MCF 10A (cell line): ENCODE measurements at places on chromosomes 1 and 21. TPM values are rescaled to one million over a fixed set of nuclear protein-coding genes. Genes with fewer than 3 reads are reported as not detected.

The PRAMEF26 gene
- total RNA-seq, result not detected in 2 replicates

The TP73 gene
- 0.37 and 0.82 TPM in 2 replicates for total RNA-seq

The GPR37L1 gene
- total RNA-seq, result not detected in 2 replicates

The S100A2 gene
- 5,064 and 5,163 TPM in 2 replicates for total RNA-seq

The CENPL gene
- 14.1 and 24.5 TPM in 2 replicates for total RNA-seq

The CAMK2N1 gene
- total RNA-seq, result 4.9 and 9.7 TPM in 2 replicates

The TSSK3 gene
- total RNA-seq, result 2.0 and 2.3 TPM in 2 replicates

The TNFSF4 gene
- total RNA-seq, result 0.23 and 0.74 TPM in 2 replicates

The KCNK2 gene
- total RNA-seq, result 2.9 and 5.7 TPM in 2 replicates

The REN gene
- total RNA-seq, result not detected in 2 replicates

The SYT14 gene
- 0.79 and 1.4 TPM in 2 replicates for total RNA-seq

The CRNN gene
- total RNA-seq, result not detected in 2 replicates

The PLA2G2C gene
- not detected in 2 replicates for total RNA-seq

The KDM5B gene
- total RNA-seq, result 180 and 203 TPM in 2 replicates

DNA sequence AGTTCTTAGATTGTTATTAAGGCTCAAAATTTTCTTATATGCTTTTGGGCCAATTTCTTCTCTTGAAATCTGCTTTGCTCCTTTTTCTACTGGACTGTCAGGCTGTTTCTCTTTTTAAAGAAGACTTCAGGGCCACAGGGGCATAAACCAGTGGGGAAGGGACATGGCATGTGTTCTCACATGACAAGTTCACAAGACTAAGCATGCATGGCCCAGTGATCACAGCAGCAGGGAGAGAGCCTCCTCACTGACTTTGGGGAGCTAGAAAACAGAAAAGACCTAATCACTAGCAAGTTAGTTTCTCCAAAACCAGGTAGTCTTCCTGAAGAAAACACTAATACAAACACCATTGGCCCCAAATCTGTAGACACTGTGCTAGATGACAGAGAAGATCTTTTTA is 64.8 kb downstream of the RAB3GAP2 start:
- H3K27me3 ChIP-seq, result no peaks in the 10 kb centered on the region
- no peak overlapping the region for H3K4me3 ChIP-seq

DNA sequence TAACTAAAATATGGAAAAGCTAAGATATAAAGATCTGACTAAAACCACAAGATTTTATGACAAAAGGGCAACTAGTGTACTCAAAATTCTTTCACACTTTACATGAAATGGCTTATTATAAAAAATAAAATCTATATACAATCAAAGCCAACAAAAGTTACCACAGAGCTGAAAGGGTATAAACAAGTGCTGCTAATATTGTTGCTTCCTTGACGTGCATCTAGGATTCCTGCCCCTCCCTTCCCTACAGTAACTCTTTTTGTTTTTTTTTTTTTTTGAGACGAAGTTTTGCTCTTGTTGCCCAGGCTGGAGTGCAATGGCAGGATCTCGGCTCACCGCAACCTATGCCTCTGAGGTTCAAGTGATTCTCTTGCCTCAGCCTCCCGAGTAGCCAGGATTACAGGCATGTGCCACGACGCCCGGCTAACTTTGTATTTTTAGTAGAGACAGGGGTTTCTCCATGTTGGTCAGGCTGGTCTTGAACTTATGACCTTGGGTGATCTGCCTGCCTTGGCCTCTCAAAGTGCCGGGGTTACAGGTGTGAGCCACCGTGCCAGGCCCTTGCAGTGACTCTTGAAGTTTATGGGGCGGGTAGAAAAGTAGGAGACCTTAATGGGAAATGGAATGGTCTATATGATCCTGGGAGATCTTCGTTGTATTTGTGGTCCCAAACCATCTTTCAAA is 4.5 kb downstream of the SRSF4 start:
- no peak for DNase-seq
- peaks cover 47% of the 10 kb centered on the region for H3K36me3 ChIP-seq
- H3K4me3 ChIP-seq, result peak overlapping the region; percentile 12
- H3K27ac ChIP-seq, result peak overlapping the region; percentile 61

GRCh38 chr1:243269461-243269801 is 13.6 kb downstream of the SDCCAG8 start:
- no peaks in the 10 kb centered on the region for H3K27me3 ChIP-seq
- no peak overlapping the region for H3K4me3 ChIP-seq
- no peak for DNase-seq
- H3K27ac ChIP-seq, result peak overlapping the region; percentile 40

GRCh38 chr1:24717887-24718650 is 27.2 kb upstream of the CLIC4 start:
- H3K27me3 ChIP-seq, result no peaks in the 10 kb centered on the region
- no peak overlapping the region for H3K4me3 ChIP-seq
- H3K27ac ChIP-seq, result peak overlapping the region; percentile 49
- H3K36me3 ChIP-seq, result peaks cover 7% of the 10 kb centered on the region
- H3K4me1 ChIP-seq, result peaks cover 11% of the 10 kb centered on the region

GRCh38 chr1:117051224-117052064 is 8.7 kb upstream of the TTF2 start:
- H3K4me1 ChIP-seq, result peaks cover 12% of the 10 kb centered on the region
- no peak for DNase-seq
- no peaks in the 10 kb centered on the region for H3K27me3 ChIP-seq
- H3K36me3 ChIP-seq, result peaks cover 4% of the 10 kb centered on the region
- H3K27ac ChIP-seq, result peak overlapping the region; percentile 65

GRCh38 chr21:26597031-26597430 is 23.9 kb upstream of the CYYR1 start:
- H3K4me3 ChIP-seq, result no peak overlapping the region
- no peaks in the 10 kb centered on the region for H3K4me1 ChIP-seq
- no peaks in the 10 kb centered on the region for H3K36me3 ChIP-seq
- no peaks in the 10 kb centered on the region for H3K27me3 ChIP-seq

GRCh38 chr1:167825419-167826079 is 88.4 kb downstream of the ADCY10 start:
- DNase-seq, result no peak
- no peaks in the 10 kb centered on the region for H3K27me3 ChIP-seq
- H3K36me3 ChIP-seq, result no peaks in the 10 kb centered on the region
- no peak overlapping the region for H3K4me3 ChIP-seq
- H3K27ac ChIP-seq, result no peak overlapping the region
- peaks cover 22% of the 10 kb centered on the region for H3K4me1 ChIP-seq

GRCh38 chr1:26361605-26362122 is 7.7 kb upstream of the CRYBG2 start:
- H3K27me3 ChIP-seq, result no peaks in the 10 kb centered on the region
- H3K27ac ChIP-seq, result no peak overlapping the region
- H3K4me3 ChIP-seq, result no peak overlapping the region
- peaks cover 30% of the 10 kb centered on the region for H3K4me1 ChIP-seq
- H3K36me3 ChIP-seq, result no peaks in the 10 kb centered on the region

GRCh38 chr21:26471099-26471471 is 102.0 kb downstream of the CYYR1 start:
- H3K36me3 ChIP-seq, result no peaks in the 10 kb centered on the region
- H3K4me3 ChIP-seq, result no peak overlapping the region
- H3K27me3 ChIP-seq, result no peaks in the 10 kb centered on the region
- peaks cover 12% of the 10 kb centered on the region for H3K4me1 ChIP-seq

DNA sequence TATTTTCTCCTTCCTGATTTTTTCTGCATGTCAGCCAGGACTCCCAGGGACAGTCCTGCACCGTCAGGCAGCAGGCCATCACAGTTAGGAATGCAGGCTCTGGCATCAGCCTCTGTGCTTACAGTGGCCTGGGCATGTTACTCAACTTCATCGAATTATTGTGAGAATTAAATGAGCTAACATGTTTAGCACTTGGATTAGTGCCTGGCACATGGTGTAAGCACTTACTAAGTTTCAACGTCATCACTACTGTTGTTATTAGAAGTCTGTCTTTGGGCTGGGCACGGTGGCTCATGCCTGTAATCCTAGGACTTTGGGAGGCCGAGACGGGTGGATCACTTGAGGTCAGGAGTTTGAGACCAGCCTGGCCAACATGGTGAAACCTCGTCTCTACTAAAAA is 45.1 kb downstream of the SCCPDH start:
- H3K36me3 ChIP-seq, result peaks cover 15% of the 10 kb centered on the region
- DNase-seq, result peak; percentile 99
- H3K27ac ChIP-seq, result peak overlapping the region; percentile 92
- no peaks in the 10 kb centered on the region for H3K27me3 ChIP-seq

DNA sequence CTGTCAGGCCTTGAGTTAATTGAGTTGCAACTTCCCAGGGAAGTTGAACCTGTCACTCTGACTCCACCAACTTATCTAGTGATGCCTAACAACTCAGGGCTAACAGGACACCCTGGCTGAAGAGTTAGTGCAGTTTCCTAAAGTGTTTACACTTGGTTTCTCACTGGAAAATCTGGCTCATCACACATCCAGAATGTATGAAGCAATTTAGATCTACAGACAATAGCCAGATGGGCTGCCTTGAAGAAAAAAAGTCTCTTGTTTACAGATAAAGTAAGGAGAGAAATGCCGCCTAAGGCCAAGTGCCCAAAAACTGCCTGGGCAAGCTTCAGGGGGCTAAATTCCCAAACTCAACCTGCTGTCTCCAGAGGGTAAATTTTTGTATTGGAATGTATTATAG is 446.3 kb upstream of the NCAM2 start:
- DNase-seq, result no peak
- no peaks in the 10 kb centered on the region for H3K27me3 ChIP-seq
- H3K36me3 ChIP-seq, result no peaks in the 10 kb centered on the region

GRCh38 chr1:54160351-54160750 is 7.6 kb upstream of the CDCP2 start:
- H3K27ac ChIP-seq, result no peak overlapping the region
- H3K4me3 ChIP-seq, result no peak overlapping the region
- H3K27me3 ChIP-seq, result no peaks in the 10 kb centered on the region
- no peaks in the 10 kb centered on the region for H3K36me3 ChIP-seq
- no peak for DNase-seq

DNA sequence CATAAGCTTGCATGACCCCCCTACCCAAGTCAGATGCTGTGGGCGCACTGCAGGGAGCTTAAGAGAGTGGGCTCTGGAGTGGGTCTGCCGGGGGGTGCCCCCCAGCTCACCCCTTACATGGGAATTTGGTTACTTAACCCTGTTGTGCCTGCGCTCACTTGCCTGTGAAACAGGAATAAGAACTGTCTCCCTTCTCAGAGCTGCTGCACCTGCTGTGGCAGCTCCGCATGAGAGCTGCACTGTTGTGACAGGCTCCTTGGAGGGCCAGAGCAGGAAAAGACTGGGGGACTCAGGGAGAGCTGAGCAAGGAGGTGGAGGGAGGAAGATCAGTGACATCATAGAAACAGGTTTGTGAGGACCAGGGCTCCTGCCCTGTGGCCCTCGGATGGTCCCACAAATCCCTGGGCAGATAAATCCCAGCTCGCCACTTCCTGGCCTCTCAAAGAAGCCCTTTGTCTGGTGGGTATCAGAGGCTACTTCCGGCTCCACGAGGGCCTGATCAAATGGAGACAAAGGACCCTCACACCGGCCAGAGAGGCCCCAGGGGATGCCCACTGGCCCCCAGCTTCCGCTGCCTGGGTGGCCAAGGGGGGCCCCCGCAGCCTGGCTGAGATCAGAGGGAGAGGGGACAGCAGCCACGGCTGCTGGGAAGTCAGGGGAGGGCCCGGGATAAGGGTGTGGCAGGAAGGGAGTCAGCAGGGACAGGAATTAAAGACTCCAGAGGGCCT is 28.9 kb upstream of the LAPTM5 start:
- peaks cover 72% of the 10 kb centered on the region for H3K4me1 ChIP-seq
- H3K36me3 ChIP-seq, result peaks cover 46% of the 10 kb centered on the region
- H3K4me3 ChIP-seq, result peak overlapping the region; percentile 99
- DNase-seq, result peak; percentile 66
- peak overlapping the region; percentile 100 for H3K27ac ChIP-seq
- no peaks in the 10 kb centered on the region for H3K27me3 ChIP-seq

DNA sequence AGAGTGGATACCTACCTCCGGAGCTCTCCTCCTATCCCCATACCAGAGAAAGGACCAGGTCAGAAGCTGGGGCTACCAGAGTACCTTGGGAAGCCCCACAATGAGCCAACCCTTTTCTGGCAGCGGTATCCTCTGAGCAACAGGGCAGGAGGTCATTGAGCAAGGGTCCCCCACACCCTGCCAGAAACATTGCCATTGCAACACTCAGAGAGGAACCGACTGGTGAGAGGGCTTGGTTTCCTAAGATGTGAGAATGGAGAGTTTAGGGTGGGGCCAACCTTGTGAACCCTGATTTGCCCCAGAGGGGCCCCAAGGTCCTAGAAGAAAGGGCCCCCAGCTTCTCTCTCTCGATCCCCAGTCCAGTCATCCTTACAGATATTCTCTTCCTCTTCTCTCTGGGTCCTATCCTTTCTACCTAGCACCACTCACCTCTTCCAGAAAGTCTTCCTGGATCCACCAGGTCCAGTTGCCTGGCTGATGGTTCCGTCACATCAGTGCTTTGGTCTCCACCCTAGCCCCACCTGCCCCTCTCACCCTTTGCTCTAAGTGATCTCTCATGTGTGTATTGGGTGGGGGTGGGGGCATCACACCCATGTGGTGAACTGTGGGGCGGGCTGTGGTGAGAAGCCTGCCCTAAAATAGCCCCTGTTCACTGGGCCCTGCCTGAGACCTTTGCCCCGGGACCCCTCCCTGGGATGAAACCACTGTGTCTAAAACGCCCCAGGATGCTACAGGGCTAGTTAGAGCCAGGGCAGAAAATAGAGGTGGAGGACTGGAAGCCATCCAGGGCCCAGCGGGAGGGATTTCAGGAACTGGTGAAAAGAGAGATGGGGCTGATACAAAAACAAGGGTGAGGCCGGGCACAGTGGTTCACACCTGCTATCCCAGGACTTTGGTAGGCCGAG is 8.7 kb downstream of the FGR start:
- no peaks in the 10 kb centered on the region for H3K36me3 ChIP-seq
- H3K4me3 ChIP-seq, result no peak overlapping the region
- no peak overlapping the region for H3K27ac ChIP-seq
- peaks cover 15% of the 10 kb centered on the region for H3K27me3 ChIP-seq
- peaks cover 10% of the 10 kb centered on the region for H3K4me1 ChIP-seq

DNA sequence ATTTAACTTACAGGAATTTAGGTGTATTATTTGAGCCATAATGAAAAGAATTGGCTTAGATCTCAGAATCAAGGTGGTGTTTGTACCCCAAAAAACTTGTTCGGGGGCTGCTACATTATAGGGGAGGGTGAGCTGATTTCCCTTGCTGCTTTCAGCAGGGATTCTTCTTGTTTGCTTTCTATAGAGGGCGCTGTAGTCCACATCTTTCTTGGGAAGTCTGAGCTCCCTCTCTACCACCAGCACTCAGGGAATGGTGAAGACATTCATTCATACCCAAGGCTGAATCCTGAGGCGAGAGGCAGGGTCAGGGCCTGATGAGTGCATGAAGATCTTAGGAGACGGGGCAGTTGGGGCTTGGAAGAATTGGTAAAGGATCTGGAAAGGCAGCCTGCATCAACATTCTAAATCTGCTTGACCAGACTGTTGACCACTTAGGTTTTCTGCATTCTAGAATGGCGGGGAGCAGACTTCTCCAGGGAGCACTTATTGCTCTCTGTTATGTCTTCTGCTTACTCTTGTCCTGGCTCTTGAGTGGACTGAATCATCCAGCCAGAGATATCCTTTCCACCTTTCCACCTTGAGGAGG is 18.9 kb downstream of the SPATA46 start:
- H3K36me3 ChIP-seq, result no peaks in the 10 kb centered on the region
- no peak overlapping the region for H3K4me3 ChIP-seq
- no peak overlapping the region for H3K27ac ChIP-seq
- no peaks in the 10 kb centered on the region for H3K27me3 ChIP-seq
- DNase-seq, result peak; percentile 80
- H3K4me1 ChIP-seq, result peaks cover 8% of the 10 kb centered on the region

GRCh38 chr1:1150100-1150499 is 23.6 kb upstream of the TTLL10 start:
- H3K27ac ChIP-seq, result no peak overlapping the region
- DNase-seq, result no peak
- no peak overlapping the region for H3K4me3 ChIP-seq
- peaks cover 15% of the 10 kb centered on the region for H3K27me3 ChIP-seq

GRCh38 chr1:99673315-99673714 is 27.4 kb downstream of the PALMD start:
- H3K27me3 ChIP-seq, result no peaks in the 10 kb centered on the region
- H3K4me3 ChIP-seq, result no peak overlapping the region
- H3K36me3 ChIP-seq, result no peaks in the 10 kb centered on the region
- H3K27ac ChIP-seq, result no peak overlapping the region
- no peak for DNase-seq
